Activated gamma-delta T cell treated with anti-CD3 and anti-CD28 coated beads, Interleukin-2, amount 50 U/mL, for 16 hours (primary cell): ENCODE measurements at places on chromosomes 7 and 10.

DNA sequence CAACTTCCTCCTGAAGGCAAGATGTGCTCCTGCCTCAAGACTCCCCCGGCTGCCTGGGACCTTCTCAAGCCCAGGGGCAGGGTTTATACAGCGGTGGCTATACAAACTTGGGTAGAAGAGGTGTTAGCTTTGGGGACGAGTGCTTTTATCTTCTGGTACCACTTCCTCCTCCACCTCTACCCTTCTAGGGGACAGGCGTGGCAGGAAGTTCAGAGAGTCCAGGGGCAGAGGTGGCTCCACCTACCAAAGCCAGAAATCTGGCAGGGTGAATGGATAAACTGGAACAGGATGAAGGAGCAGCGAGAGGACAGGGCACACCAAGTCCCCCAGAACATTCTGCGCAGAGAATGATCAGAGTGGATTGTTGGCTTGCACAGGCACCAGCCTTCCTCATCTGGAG is 24.0 kb upstream of the TM9SF3 start:
- DNase-seq: no peak

GRCh38 chr10:15352836-15353235 is 18.3 kb downstream of the FAM171A1 start:
- DNase-seq: no peak

DNA sequence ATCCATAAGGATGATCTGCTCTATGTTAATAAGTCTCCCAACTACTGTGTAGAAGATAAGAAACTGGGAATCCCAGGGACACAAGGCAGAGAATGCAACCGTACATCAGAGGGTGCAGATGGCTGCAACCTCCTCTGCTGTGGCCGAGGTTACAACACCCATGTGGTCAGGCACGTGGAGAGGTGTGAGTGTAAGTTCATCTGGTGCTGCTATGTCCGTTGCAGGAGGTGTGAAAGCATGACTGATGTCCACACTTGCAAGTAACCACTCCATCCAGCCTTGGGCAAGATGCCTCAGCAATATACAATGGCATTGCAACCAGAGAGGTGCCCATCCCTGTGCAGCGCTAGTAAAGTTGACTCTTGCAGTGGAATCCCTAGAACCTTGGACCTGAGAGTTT is 10.3 kb downstream of the WNT16 start:
- no peak for DNase-seq

GRCh38 chr7:1939434-1940401 is 269.6 kb downstream of the ELFN1 start:
- no peak for DNase-seq

- DNase-seq: no peak
Observed at GRCh38 chr10:69862882-69863530, 61.3 kb downstream of the COL13A1 start.

DNA sequence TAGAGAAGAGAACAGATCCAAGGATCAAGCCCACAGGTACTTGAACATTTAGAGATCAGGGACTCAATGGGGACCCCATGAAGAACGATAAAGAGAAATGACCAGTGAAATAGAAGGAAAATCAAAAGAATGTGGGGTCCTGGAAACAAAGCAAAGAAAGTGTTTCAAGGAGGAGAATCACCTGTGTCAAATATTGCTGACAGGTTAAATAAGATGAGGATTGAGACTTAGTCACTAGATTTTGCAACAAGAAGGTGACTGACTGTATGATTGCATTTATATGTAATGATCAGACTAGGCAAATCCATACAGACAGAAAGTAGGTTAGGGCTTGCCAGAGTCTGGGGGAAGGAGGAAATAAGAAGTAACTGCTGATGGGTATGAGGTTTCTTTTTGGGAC is 254.9 kb upstream of the NPY start:
- DNase-seq: no peak

DNA sequence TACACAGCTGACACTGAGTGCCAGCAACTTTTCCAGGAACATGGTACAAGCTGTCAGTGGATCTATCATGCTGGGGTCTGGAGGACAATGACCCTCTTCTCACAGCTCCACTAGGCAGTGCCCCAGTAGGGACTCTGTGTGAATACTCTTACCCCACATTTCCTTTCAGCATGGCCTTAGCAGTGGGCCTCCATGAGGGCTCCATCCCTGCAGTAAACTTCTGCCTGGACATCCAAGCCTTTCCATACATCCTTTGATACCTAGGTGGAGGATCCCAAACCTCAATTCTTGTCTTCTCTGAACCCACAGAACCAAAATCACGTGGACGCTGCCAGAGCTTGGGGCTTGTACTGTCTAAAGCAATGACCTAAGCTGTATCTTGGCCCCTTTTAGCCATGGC is 116.8 kb downstream of the IQUB start:
- DNase-seq: no peak

- no peak for DNase-seq
Observed at GRCh38 chr7:116446212-116446855, 53.2 kb upstream of the CAV2 start.

GRCh38 chr10:86127274-86127819 is 239.2 kb downstream of the GRID1 start:
- DNase-seq: no peak
